Dermis microvascular lymphatic vessel endothelial cell (primary cell): ENCODE measurements at places on chromosomes 4 and X. TPM values are rescaled to one million over a fixed set of nuclear protein-coding genes. Genes with fewer than 3 reads are reported as not detected.

CXCL11 gene
- total RNA-seq: 0.26 and 0.51 TPM in 2 replicates

PRR32 gene
- not detected in 2 replicates for total RNA-seq

COX7B2 gene
- not detected in 2 replicates for total RNA-seq

ASB5 gene
- total RNA-seq: not detected in 2 replicates

PCDH19 gene
- total RNA-seq: 0.13 and 0.25 TPM in 2 replicates

ENPEP gene
- total RNA-seq: under 0.01 TPM in 1 of 2 replicates, not detected in the other

AMBN gene
- not detected in 2 replicates for total RNA-seq

IL1RAPL1 gene
- under 0.01 TPM in 2 replicates for total RNA-seq

GPR34 gene
- not detected in 2 replicates for total RNA-seq

MMRN1 gene
- total RNA-seq: 1,510 and 3,426 TPM in 2 replicates

MAGEA8 gene
- not detected in 2 replicates for total RNA-seq
